Thoracic aorta (tissue), 2 donors: ENCODE measurements at places on chromosomes 11 and 22. TPM values are rescaled to one million over a fixed set of nuclear protein-coding genes. Genes with fewer than 3 reads are reported as not detected.

DNA sequence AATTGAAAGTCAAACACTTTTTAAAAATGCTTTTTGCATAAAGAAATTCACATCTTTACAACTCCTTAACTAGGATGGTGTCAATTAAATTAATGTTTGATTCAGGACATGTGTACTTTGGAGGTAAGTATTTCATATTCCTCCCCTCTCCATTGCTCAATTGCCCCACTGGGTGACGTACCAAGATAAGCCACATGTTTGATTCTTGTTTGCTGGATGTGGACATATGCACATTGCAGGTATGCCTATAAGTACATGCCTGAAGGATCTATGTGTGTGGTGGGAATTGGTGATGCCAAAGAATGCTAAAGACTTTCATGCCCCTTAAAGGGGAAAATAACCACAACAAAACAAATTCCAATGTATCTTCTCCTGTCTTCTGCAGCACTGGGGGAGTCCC, 5.8 kb downstream of the CD44 start:
- no peaks in the 10 kb centered on the region for H3K36me3 ChIP-seq
- H3K27me3 ChIP-seq = no peaks in the 10 kb centered on the region
- H3K4me3 ChIP-seq = no peak overlapping the region
- DNase-seq = no peak
- peaks cover 23% of the 10 kb centered on the region for H3K4me1 ChIP-seq

DNA sequence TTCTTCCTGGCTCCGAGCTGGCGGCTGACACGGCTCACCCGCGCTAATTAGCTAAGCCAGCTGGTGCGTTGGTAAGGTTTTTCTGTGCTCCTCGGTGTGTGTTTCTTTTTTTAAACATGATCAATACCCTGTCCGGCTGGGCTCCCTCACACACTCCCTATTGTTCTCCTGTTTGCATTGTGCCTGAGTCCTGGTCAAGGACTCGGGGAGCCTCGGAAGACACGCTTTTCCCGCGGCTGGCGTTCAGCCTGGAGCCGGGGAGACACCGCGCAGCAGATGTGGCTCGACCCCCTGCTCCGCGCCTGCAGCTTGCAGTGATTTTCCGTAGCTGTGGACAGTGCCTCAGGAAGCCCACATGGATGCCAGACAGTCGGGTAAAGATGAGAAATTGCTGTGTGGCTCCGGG, 454.9 kb upstream of the CADM1 start:
- no peaks in the 10 kb centered on the region for H3K27me3 ChIP-seq
- no peaks in the 10 kb centered on the region for H3K4me1 ChIP-seq
- H3K4me3 ChIP-seq = no peak overlapping the region
- DNase-seq = no peak
- no peak overlapping the region for H3K27ac ChIP-seq

DNA sequence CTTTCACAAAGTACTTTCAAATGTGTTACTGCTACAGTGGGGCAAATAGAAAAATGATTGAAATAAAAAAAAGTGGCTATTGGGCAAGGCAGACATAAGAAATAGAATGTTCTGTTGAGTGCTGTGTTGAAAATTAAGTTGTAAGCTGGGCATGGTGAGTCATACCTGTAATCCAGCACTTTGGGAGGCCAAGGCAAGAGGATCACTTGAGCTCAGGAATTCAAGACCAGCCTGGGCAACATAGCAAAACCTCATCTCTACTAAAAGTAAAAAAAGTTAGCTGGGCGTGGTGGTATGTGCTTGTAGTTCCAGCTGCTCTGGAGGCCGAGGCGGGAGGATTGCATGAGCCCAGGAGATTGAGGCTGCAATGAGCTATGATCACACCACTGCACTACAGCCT, 26.9 kb upstream of the LDHA start:
- H3K4me3 ChIP-seq = no peak overlapping the region
- H3K27ac ChIP-seq = no peak overlapping the region
- no peaks in the 10 kb centered on the region for H3K27me3 ChIP-seq
- DNase-seq = no peak
- H3K4me1 ChIP-seq = no peaks in the 10 kb centered on the region

Gene TMA7B
- total RNA-seq = not detected

DNA sequence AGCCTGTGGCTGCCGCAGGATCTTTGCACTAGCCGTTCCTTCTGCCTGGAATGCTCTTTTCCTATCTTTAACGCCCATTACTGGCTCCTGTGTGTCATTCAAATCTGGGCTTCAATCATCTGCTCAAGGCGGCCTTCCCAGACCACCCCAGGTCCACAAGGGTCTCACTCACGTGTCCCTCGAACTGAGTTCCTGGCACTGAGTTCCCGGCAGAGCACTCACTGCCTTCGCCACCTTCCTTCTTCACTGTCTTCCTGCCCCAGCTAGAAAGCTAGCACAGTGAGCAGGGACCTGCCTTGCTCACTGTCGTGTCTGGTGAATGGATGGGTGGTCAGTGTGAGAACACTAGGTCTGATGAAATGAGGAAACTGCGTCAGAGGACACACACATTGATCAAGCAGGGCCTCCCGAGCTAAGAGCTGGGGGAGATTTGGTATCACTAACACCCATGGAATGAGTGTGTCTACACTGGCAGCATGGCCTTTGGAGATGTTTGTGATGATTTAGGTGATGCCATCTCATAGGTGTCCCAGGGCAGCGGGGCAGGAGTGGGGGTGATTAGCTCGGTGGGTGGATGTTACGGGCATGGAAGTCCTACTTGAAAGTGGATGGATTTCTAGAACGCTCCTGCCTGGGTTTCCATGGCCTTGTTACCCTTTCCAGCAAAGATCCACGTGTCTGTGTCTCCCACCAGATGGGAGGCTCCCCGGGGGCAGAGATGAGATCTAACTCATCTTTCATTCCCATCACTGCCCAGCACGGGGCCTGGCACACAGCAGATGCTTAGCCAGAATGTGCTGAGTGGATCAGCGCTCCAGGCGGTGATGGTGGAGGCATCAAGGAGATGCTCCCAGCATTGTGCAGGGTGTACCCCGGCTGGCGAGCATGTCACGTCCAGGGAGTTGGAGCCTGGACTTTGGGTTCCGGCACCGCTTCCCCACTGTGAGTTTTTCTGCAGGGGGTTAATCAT, 64.5 kb downstream of the SHISAL1 start:
- H3K27ac ChIP-seq = no peak overlapping the region
- DNase-seq = no peak
- H3K4me3 ChIP-seq = no peak overlapping the region
- H3K27me3 ChIP-seq = no peaks in the 10 kb centered on the region
- no peaks in the 10 kb centered on the region for H3K36me3 ChIP-seq

- no peaks in the 10 kb centered on the region for H3K27me3 ChIP-seq
- no peaks in the 10 kb centered on the region for H3K36me3 ChIP-seq
- DNase-seq = no peak
- H3K4me3 ChIP-seq = no peak overlapping the region
These were observed 5.1 kb upstream of the SMPD1 start for GRCh38 chr11:6385046-6385777.

DNA sequence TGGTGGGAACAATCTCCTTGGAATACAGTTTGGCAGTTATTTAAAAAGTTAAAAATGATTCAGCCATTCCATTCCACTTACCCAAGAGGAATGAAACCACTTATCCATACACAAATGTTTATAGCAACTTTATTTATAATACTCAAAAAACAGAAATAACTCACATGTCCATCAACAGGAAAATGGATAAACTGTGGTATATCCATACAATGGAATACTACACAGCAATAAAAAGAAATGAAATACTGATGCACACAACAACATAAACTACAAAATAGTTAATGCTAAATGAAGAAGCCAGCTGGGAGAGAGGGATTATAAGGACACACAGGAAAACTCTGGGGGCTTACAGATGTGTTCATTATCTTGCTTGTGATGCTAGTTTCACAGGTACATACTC, 64.7 kb downstream of the FCHSD2 start:
- no peaks in the 10 kb centered on the region for H3K27me3 ChIP-seq
- DNase-seq = no peak
- peaks cover 17% of the 10 kb centered on the region for H3K4me1 ChIP-seq

DNA sequence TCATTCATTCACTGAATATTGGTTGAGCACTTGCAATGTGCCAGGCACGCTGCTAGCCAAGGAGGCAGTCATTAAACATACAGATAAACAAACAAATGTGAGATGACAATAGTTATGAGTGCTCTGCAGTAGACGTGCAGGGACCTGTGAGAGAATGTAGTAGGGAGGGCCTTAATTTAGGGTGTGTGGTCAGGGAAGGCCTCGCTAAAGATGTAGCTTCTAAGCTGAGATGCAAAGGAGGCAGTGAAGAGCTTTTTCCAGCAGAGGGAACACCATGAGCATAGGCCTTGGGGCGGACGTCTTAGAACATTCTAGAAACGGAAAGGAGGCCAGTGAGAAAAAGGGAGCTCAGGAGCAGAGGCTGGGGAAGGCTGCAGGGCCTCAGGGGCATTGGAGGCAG, 789 bp upstream of the NCF4 start:
- H3K27me3 ChIP-seq = no peaks in the 10 kb centered on the region
- no peaks in the 10 kb centered on the region for H3K36me3 ChIP-seq
- no peak for DNase-seq
- no peak overlapping the region for H3K27ac ChIP-seq
- H3K4me3 ChIP-seq = no peak overlapping the region

DNA sequence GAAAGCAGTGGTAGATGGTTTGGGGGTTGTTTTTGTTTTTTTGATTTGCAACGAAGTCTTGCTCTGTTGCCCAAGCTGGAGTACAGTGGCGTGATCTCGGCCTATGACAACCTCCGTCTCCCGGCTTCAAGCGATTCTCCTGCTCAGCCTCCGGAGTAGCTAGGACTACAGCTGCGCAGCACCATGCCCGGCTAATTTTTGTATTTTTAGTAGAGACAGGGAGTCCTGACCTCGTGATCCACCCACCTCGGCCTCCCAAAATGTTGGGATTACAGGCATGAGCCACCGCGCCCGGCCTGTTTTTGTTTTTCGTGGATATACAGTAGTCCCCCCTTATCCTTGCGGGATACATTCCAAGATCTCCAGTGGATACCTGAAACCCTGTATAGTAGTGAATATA, 6.6 kb downstream of the EP300 start:
- no peaks in the 10 kb centered on the region for H3K36me3 ChIP-seq
- H3K27me3 ChIP-seq = no peaks in the 10 kb centered on the region
- peaks cover 86% of the 10 kb centered on the region for H3K4me1 ChIP-seq
- H3K27ac ChIP-seq = no peak overlapping the region
- no peak for DNase-seq

DNA sequence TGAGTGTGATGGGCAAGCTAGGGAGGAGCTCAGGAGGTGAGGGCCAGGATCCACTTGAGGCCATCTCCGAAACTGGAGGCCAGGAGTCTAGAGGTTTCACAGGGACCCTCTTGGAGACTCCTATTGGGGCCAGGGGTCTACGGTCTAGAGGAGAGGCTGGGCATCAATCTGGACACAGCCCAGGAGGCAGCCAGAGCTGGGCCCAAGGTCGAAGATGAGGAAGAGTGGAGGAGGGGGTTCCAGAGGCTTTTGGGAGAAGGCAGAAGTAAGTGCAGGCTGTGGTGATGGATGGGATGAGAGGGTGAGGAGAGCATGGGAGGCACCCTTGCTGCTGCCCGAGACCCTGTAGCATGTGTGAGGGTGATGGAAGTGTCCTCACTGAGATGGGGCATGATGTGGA, 56.6 kb downstream of the LRRC32 start:
- H3K27me3 ChIP-seq = no peaks in the 10 kb centered on the region
- H3K4me3 ChIP-seq = no peak overlapping the region
- H3K36me3 ChIP-seq = no peaks in the 10 kb centered on the region
- no peak for DNase-seq

GRCh38 chr11:44094260-44094868, 1.1 kb upstream of the EXT2 start:
- H3K4me3 ChIP-seq = no peak overlapping the region
- no peaks in the 10 kb centered on the region for H3K27me3 ChIP-seq
- H3K4me1 ChIP-seq = peaks cover 10% of the 10 kb centered on the region

DNA sequence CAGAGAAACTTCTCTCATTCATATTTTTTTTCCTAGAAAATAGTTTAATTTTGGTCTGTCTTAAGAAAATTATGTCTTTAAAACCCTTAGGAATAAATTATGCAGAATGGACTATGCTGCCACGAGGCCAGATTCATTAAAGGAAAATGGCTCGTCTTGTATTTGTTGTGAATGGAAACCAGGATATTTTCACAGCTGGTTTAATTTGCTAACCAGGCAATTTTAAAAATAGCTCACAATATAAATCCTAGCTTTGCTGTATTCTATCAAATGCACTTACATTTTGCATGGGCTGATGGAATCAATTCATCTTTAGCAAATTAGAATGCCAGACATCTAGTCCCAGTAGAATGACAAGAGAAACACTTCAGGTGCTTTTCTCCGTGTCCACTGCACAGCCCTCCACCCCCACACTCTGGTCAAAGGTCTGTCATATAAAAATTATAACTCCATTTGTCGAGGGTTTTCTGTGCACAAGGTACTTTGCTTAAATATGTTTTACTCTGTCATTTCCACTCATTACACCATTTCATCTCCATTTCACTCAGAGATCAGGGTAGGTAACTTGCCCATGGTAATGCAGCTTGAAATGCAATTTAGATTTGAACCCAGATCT, 20.3 kb upstream of the TNRC6B start:
- H3K27me3 ChIP-seq = no peaks in the 10 kb centered on the region
- H3K27ac ChIP-seq = peak overlapping the region; percentile 79
- no peak for DNase-seq
- H3K4me3 ChIP-seq = no peak overlapping the region
- H3K4me1 ChIP-seq = peaks cover 16% of the 10 kb centered on the region

- DNase-seq = no peak
- no peak overlapping the region for H3K4me3 ChIP-seq
- no peak overlapping the region for H3K27ac ChIP-seq
- H3K4me1 ChIP-seq = no peaks in the 10 kb centered on the region
- H3K27me3 ChIP-seq = no peaks in the 10 kb centered on the region
These were observed 44.0 kb downstream of the LIF start for GRCh38 chr22:30202531-30203006.

- no peak overlapping the region for H3K4me3 ChIP-seq
- H3K27me3 ChIP-seq = no peaks in the 10 kb centered on the region
- no peaks in the 10 kb centered on the region for H3K4me1 ChIP-seq
These were observed 25.8 kb upstream of the LMO1 start for GRCh38 chr11:8289492-8289918.

DNA sequence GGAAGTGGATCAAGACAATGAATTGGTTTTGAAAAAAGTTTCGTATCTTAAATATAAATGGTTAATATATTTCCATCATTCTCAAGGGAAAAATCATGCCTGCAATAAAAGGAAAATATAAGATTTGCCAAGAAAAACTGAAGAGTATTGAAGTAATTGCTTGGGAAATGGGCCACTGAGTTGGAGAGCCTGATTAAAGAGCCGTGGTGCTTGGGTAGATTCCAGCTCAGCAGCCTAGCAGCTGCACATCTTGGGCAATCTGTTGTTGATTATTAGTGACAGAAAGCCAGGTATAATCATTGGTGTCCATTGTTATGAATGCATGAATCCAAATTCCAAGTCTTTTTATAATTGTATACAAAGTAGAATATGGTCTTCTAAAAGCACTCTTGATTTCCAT, 800.9 kb upstream of the CHORDC1 start:
- H3K27ac ChIP-seq = no peak overlapping the region
- no peak overlapping the region for H3K4me3 ChIP-seq
- H3K27me3 ChIP-seq = no peaks in the 10 kb centered on the region
- H3K36me3 ChIP-seq = no peaks in the 10 kb centered on the region
